MM.1S (cell line): ENCODE measurements at places on chromosomes 2 and 18.
A peak's percentile ranks its signal among the peaks of the same experiment; 100 is the strongest.

DNA sequence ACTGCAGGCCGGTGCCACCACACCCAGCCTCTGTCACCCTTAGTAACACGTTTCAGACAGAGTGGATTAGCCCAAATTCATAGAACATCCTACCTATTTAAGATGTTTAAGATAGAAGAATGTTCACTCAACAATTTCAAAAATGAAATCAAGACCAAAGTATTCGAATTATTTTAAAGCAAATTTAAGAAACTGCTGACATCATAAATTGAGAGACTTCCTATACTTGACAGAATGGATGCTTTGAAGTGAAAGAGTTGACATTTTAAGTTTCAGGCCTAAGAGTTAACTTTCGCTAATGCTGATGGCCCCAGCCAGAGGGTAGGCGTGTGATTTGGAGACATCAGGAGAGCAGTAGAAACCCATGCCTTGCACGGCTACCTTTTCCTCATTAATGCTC, 271.9 kb downstream of the SS18 start:
- DNase-seq, result no peak

DNA sequence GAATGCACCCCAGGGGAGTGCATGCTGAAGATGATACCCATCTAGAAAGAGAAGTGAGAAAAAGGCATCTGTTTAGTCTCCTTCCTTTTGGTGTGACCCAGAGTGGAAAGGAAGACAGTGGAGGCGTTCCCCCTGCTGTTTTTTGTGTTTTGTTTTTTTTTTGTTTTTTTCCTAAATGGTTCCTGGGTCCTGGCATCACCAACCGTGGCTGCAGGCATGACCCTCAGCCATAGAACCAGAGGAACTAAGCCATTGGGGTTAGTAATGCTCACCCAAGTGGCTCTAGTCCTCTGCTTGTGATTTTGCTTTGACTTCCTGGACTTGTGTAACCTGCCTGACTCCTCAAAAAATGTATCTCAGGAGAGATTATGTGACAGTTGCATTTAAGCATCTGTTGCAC, 451.3 kb downstream of the DCC start:
- DNase-seq, result no peak

GRCh38 chr18:62458346-62458745, 64.5 kb upstream of the ZCCHC2 start:
- no peak for DNase-seq

DNA sequence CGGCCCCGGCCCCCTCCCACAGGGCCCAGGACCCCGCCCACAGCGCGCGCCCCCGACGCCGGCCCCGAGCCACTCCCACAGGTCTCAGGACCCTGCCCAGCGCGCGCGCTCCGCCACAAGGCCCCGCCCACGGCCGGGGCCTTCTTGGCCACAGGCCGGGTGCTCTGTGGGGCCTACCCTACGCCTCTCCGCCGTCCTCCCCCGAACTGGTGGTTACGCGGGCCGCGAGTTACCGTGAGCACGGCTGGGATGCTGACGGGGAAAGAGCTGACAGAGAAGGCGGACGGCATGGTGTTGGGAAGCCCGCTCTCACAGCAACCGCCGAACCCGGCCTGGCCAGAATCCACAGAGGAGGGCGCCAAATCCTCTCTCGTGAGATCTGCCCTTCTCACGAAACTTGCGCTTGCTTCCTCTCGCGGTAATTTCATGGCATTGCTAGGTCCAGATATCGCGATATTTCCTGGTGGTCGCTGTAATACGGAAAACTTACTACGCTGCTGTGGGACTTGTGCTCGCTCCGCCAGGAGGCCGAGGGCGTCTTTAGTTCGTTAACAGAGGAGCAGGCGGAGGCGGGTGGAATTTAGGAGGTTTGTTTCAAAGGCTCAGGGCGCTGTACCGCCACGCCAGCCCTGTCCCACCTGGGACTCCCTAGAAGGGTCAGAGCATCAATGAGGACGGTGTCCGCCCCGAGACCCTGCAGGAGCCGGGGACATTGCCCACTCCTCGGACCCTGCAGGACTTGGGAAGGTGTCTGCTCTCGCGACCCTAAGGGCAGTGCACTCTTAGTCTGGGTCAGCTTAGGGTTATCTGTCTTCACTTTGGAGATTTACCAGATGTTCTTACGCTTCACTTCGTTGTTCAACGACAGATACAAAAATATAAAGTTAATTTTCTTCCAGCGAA, at the start of gene TMEM18:
TSS of gene TMEM18 (minus strand) at position 351 of the 903 bp plus-strand sequence. CDS start at position 290, 61 bp downstream.
- DNase-seq, result peak; percentile 98
